ENCODE measurements at places on chromosomes 2 and 18. TPM values are rescaled to one million over a fixed set of nuclear protein-coding genes. Genes with fewer than 3 reads are reported as not detected.

Gene RAB12
- total RNA-seq: 40.9 TPM

Gene STARD6
- total RNA-seq: not detected

Gene NAT8
- not detected for total RNA-seq

Gene LINC00305
- not detected for total RNA-seq

All from B cell (primary cell).